ENCODE measurements at places on chromosomes 7 and 10.
A peak's percentile ranks its signal among the peaks of the same experiment; 100 is the strongest.

GRCh38 chr10:16943295-16944285, 126.4 kb upstream of the RSU1 start:
- DNase-seq: peak; percentile 66

- no peak for DNase-seq
Measured at GRCh38 chr7:30396389-30396788, 82.2 kb downstream of the NOD1 start.

GRCh38 chr10:133260895-133261725, 15.6 kb downstream of the ADAM8 start:
- no peak for DNase-seq

GRCh38 chr7:50962962-50963374, 180.3 kb upstream of the GRB10 start:
- DNase-seq: peak; percentile 26

DNA sequence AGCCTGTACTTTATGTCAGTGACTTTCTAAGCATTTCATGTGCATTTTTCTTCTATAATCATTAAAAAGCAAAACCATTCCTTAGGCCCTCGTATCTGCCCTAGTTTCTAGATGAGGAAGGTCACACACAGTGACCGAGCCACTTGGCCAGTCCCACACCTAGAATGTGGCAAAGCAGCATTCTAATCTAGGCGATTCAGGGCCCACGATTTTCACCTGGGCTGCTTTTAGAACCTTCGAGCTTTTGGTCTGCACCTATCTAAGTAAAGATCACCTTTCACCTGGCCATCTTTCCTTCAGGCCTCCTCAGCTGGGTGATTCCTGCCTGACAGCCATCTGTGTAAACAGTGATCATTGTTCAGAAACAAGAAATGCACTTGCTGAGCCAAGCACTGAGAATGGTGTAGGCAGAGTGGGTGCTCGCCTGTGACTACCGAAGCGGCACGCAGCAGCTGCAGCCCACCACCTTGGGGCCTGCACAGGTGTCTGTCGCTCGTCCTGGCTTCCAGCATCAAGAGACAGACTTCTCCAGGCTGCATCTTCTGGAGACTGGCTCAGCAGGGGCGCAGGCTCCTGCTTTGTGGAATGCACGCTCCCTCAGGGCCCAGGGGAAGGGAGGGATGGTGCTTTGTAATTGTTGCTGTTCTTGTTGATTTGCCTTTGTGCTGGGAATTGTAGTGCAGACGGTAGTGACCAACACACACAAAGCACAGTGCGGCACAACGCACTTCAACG, 149.0 kb upstream of the INSYN2A start:
- DNase-seq: no peak

- no peak for DNase-seq
Measured at GRCh38 chr7:12281038-12281437, 69.9 kb downstream of the TMEM106B start.

DNA sequence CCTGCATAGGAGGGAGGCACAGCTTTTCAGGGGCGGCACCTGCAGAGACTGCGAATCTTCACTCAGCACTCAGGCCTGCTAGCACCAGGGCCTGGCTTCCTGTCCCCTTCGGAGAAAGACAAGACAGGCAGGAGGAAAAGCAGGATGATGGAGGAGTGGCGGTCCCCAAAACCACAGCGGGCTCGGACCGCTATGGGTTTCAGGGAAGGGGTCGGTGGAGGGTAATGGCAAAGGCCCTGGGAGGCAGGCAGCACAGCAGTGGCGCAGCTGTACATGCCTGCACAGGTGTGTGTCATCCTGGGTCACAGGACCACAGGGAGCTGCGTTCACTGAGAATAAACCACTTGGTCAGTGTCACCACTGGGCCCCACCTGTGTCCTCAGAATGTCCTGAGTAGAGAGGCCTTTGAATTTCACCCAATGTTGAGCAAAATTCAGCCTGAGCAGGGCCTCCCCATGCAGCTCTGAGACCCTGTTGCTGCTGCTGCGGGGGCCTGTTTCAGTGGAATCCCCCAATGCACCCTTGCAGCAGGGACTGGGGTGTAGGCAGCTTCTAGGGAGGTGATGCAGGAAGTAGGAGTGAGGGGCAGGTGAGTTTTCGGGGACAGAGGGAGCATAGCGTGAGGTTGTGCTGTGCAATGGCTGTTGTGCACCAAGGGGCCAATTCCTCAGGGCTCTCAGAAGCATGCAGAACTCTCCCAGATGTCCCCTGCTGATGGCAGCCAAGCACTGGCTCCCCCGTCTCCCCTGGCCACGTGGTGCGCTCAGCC, 90.6 kb upstream of the PPP2R2D start:
- no peak for DNase-seq

DNA sequence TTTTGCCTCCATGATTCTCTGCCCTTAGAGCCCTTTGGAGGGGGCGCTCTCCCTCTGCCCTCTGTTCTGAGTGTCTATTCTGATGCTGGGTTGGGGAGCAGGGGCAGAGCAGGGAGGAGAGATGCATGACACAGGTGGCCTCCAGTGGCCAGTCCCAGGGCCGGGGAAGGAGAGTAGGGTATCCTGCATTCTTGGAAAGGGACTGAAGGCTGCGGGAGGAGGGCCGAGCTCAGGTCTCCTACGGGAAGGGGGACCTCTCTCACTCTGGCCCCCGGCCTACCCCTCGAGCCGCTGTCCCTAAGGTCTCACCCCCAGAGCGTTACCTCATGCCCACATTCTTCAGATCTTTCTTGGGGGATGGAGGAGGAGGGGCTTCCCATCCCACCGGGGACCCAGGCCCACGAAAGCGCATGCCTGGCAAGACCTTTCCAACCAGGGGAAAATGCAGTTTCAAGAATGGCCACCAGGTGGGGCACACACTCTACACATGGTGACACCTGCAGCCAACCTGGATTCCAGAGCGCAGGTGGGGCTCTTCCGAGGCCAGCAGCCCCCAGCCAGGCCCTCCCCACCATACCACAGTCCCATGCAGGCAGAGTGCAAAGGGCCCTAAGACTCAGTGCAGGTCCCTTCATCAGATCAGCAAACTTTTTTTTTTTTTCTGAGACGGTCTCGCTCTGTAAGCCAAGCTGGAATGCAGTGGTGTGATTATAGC, 86.4 kb downstream of the MYL10 start:
- peak; percentile 64 for DNase-seq

GRCh38 chr7:2564970-2565540, 6.3 kb downstream of the IQCE start:
- no peak for DNase-seq

- no peak for DNase-seq
Measured at GRCh38 chr10:113399065-113399464, 153.8 kb upstream of the HABP2 start.

GRCh38 chr7:116329686-116330503, 119.6 kb downstream of the TES start:
- peak; percentile 59 for DNase-seq

GRCh38 chr7:101534873-101535272, 94.2 kb downstream of the MYL10 start:
- no peak for DNase-seq

DNA sequence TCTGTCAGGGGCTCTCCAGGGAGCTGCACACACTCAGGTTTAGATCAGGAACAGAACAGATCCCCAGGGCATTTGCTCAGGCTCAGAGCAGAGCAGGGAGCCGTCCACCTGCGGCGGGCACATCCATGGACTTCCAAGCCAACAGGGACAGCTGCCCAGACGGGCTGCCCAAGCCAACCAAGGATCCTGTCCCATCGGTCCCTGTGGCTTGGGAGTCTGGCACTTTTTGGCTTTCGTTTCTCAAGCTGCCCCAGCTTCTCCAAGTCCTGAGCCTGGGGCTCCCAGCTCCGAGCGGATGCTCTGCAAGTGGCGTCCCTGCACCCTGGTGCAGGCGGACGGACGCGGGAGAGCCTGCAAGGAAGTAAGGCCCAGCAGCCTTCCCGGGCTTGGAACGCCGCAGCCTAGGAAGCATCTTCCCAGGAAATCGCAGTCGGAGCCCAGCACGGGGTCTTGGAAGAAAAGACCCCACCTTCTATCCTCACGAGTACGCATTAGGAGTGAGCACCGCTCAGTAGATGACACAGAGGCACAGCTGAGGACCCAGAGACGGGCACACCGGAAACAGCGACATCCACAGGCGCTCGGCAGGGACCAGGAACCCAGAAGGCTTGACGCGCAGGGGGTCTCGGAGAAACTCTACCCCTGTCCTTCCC, 6.0 kb downstream of the GPR146 start:
- no peak for DNase-seq

DNA sequence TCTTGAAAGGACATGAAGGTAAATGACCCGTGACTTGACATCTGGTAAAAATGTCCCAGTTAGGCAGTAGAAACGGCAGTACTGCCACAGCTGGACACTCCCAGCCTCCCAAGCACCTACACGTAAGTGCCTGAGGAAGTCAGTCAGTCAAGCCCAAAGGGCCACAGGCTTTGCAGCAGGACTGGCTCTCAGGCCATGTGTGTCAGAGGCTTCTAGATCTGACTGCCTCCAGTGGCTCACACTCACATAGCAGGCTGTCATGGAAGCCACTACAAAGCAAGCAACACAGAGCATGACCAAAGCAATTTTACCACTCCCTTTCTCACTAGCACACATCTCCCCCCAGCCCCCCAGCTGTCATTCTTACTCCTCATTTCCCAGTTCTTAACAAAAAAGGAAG, 17.8 kb upstream of the CCNJ start:
- DNase-seq: peak; percentile 7

GRCh38 chr7:107032720-107033438, 11.6 kb upstream of the PRKAR2B start:
- DNase-seq: no peak

GRCh38 chr7:98628418-98628817, 11.3 kb downstream of the NPTX2 start:
- no peak for DNase-seq

GRCh38 chr10:86260564-86260963, 106.0 kb downstream of the GRID1 start:
- no peak for DNase-seq

DNA sequence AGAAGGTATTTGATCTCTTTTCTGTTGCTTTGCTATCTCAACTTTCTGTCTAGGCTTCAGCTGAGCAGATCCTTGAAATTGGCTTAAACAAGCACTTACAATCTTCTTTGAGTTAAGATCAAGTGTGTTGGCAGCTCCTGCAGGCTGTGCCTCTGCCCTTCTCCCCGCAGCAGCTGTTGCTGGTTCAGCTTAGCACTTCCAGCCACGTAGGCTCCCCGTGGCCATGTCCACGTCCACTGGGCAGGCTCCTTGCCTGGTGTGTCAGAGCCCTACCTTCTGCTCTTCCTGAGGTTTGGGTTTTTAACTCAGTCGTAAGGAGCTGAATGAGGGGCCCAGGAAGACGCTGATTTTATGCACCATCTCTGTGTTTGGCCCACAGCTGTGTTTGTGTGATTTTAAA, 47.2 kb downstream of the CAMK1D start:
- peak; percentile 19 for DNase-seq

- DNase-seq: no peak
Measured at GRCh38 chr10:62732841-62733653, 71.5 kb upstream of the ADO start.

DNA sequence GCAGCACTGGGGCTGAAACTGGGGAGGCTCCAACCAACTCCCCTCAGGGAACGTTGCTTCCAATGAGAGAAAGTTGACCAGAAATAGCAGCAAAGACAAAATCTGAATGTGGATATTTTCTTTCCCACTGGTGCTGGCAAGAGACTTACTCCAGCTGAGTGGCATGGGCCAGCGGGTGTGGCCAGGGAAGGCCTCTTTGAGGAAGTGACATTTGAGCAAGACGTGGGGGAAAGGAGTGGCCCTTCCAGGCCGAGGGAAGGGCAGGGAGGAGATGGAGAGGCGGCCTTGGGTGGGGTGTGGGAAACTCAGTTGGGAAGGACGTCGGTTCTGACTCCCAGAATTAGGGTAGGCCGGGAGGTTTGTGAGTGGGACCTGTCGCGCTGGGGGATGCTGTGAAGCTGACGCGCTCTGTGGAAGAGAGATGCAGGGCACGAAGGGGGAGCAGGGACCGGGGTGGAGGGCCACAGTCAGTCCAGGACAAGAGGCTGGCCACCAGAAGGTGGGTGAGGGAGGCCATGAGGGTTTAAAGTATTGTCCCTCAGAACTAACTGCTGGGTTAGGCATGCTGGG, 96.7 kb upstream of the IKZF1 start:
- DNase-seq: no peak

- DNase-seq: no peak
Measured at GRCh38 chr7:103685646-103686045, 239.6 kb upstream of the SLC26A5 start.

DNA sequence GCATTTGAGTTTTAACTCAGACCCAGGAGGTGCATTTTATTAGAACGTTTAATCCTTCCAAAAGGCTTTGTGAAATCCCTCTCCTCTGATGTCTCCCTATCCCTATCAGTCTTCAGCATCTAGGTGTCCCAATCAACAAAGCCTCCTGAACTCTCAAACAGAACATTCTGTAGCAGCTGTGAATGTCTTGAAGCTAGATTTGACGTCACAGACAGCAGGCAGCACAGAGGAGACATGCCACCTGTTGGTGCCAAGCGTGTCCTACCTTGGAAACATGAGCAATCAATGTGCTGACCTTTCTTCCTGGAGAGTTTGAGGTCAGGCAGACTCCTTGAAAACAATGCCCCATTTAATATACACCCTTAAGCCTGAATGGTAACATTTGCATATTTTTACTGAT, 125.5 kb downstream of the RNLS start:
- DNase-seq: no peak

GRCh38 chr7:63067897-63068585, 930.6 kb upstream of the ZNF722 start:
- DNase-seq: no peak

- no peak for DNase-seq
Measured at GRCh38 chr7:128665057-128665456, 7.0 kb upstream of the GARIN1A start.

- peak; percentile 70 for DNase-seq
Measured at GRCh38 chr7:130290745-130291144, 2.2 kb upstream of the CPA4 start.

GRCh38 chr7:31938650-31939049, 131.6 kb downstream of the PDE1C start:
- DNase-seq: no peak

DNA sequence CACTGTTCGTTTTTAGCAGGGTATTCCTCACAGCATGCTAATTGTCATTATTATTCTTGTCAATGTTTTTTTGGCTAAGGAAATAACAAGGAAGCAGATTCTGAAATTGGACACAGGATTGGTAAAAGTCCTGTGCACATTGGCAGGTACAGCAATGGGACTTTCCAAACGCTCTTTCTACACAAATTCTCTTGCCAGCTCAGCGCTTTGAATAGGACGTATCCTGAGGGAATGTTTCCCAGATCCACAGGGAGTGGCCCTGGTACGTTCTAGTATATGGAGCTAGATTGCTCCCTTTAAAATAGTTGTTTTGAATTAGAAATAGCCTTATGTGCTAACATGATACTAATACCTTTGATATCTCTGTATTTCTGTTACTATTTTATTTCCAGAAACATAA, 82.8 kb upstream of the GRB10 start:
- DNase-seq: no peak

- peak; percentile 64 for DNase-seq
Measured at GRCh38 chr7:140475747-140476333, 3.5 kb downstream of the MKRN1 start.

DNA sequence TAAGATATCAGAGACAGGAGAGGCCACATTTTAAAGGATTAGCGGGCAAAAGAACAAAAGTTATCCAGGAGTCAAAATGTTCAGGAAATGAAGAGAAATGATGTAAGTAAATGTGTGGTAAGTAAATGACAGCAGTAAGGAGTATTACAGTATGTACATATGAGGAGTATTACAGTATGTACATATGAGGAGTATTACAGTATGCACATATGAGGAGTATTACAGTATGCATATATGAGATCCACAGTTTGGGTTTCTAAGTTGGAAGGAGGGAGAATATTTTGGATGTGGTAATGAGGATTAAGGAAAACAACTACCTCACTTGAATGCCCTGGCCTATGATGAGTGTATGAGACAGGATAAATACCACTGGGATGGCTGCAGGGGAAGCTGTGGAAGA, 192.4 kb upstream of the DGKB start:
- DNase-seq: no peak

Data from foreskin fibroblast (primary cell).